ENCODE measurements at places on chromosomes 12 and 14.

GRCh38 chr14:103625356-103626095, 3.5 kb upstream of the KLC1 start:
- DNase-seq: no peak

- DNase-seq: peak; percentile 73
Observed at GRCh38 chr14:68285421-68286179, 466.0 kb downstream of the RAD51B start.

- DNase-seq: no peak
Observed at GRCh38 chr12:5656836-5657235, 224.9 kb downstream of the NTF3 start.

- DNase-seq: no peak
Observed at GRCh38 chr12:110015132-110015531, 15.9 kb downstream of the ANKRD13A start.

GRCh38 chr14:70013271-70013873, 134.2 kb downstream of the SMOC1 start:
- DNase-seq: no peak

- DNase-seq: no peak
Observed at GRCh38 chr14:56494167-56494566, 85.4 kb upstream of the TMEM260 start.

- no peak for DNase-seq
Observed at GRCh38 chr12:122895320-122895703, 612 bp downstream of the VPS37B start.

DNA sequence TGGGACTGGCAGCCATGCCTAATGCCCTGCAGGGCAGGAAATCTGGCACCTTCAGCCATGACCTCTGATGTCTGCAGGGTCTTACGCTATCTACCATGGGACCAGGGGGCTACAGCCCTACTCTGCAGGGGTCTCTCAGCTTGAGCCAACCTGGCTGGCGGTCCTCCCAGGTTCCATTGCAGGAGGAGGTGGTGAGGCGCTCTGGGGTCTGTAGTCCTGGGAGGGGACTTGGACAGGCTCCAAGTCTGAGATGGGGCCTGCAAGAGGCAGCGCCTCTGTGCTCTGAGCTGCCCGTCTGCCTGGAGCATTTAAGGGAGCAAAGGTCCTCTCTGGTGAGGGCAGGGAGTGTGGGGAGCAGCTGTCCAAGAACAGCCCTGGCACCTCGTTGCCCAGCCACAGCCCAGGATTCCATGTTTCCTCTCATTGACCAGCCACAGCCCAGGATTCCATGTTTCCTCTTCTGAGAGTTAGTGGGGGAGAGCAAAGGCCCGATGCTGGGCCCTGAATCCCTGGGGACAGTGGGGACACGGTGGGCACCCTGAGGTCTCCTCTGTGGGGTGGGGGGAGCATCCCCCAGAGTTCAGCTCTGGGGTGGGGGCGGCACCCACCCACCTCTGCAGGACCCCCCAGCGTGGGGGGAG, 655 bp downstream of the PLD4 start:
- DNase-seq: no peak

GRCh38 chr12:62848418-62848817, 86.5 kb downstream of the PPM1H start:
- peak; percentile 66 for DNase-seq

- no peak for DNase-seq
Observed at GRCh38 chr14:79062226-79062625, 892.1 kb downstream of the NRXN3 start.
